Stimulated activated CD8-positive, alpha-beta memory T cell treated with anti-CD3 and anti-CD28 coated beads, Interleukin-15, amount 100 ng/mL, for 24 hours (primary cell): ENCODE measurements at places on chromosomes 6 and 20.

GRCh38 chr20:6160736-6161135 lies 37.9 kb upstream of the FERMT1 start:
- DNase-seq: no peak

GRCh38 chr20:13455713-13456112 lies 183.0 kb downstream of the TASP1 start:
- no peak for DNase-seq

DNA sequence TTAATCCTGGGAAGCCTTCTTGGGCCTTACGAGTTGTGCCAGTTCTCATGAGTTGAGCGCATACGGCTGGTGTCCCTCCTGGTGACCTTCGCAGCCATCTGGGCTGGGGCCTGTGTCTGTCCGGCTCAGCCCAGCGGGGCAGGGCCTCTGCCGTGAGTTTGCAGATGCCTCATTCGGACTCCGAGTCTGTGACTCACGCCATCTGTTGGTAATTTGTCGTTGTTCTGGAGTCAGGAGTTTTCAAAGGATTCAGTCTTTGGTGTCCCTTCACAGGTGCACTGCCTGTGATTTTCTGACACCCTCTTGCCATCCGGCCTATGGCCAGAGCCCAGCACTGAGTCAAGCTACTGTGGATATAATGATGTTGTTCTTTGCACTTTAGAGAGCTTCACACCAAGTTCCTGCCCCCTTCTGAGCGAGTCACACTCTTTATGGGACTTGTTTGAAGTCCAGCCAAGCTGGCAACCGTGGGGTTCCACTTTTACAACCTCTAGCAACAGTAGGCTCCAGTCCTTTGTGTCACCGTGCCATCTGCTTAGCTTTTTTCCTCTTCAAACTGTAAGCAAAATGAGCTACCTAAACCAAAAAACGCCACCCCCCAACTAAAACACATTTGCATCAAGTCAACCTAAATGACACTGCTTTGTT lies 175.6 kb downstream of the AIG1 start:
- no peak for DNase-seq

GRCh38 chr6:150118203-150118602 lies 24.6 kb upstream of the PPP1R14C start:
- DNase-seq: no peak

DNA sequence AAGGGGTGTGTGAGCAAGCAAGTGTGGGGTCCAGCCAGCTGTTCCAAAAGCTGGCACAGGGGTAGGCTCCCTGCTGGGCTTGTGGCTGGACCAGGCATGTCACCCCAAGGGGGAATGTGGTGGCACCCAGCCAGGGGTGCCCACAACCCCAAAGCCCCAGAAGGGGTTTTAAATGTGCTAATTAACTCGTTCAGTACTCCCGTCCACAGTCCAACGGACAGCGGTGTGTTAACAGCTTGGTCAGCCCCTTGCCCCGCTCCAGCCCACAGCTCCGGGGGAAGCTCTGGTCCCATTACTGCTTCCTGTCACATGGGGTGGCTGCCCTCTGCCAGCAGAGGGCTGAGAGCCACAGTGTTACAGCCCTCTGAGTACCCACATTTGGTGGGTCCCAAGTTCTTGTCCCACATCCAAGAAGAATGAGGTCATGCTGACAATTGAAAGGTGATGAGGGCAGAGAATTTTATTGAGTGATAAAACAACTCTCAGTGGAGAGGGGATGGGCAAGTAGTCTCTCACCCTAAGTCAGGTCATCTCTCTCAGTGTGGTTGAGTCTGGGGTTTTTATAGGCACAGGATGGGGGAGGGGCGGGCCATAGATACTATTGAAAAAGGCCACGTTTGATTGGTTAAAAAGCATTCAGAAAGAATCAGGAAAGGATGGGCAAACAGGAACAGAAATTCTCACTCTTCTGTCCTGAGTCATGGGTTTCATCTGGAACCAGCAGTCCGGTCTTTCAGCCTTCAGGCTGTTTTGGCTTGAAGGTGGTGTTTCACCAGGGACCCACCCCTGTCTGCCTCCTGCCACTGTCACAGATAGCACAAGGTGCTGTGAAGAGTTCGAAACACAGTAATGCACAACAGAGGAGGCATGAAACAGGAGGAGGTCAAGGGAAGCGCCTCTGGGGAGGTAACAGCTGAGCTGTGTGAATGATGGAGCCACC lies 238.5 kb downstream of the NFATC2 start:
- DNase-seq: no peak

- DNase-seq: no peak
These were observed 538 bp upstream of the GRM1 start for GRCh38 chr6:146028252-146028795.

GRCh38 chr6:164628302-164628931 lies 681.0 kb downstream of the C6orf118 start:
- DNase-seq: no peak

GRCh38 chr20:40942775-40943174 lies 85.8 kb upstream of the TOP1 start:
- no peak for DNase-seq

- no peak for DNase-seq
These were observed 694 bp downstream of the MRPS18B start for GRCh38 chr6:30618270-30618797.

- DNase-seq: no peak
These were observed 709 bp upstream of the ASXL1 start for GRCh38 chr20:32357375-32357868.

- no peak for DNase-seq
These were observed 158.2 kb upstream of the IMPG1 start for GRCh38 chr6:76230711-76231110.

- DNase-seq: no peak
These were observed 2.2 kb downstream of the IFNGR1 start for GRCh38 chr6:137216875-137217553.

DNA sequence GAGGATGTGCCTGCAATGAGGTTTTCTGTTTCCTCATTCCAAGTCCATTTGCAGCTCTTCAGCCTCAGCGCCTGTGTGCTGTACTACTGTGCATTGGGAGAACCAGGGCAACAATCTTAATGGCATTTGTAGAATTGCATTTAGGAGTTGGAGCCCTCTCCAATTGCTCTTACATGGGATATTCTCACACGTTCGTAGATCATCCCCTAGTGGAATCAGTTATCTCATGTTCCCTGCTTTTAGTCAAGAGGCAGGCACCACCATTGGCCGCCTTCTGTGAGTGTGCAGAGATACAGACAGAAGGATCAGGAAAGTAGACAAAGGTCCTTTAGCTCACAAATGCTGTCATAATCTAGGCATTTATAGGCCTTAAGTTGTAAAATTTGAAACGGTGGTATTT lies 84.2 kb upstream of the RGS17 start:
- DNase-seq: no peak

DNA sequence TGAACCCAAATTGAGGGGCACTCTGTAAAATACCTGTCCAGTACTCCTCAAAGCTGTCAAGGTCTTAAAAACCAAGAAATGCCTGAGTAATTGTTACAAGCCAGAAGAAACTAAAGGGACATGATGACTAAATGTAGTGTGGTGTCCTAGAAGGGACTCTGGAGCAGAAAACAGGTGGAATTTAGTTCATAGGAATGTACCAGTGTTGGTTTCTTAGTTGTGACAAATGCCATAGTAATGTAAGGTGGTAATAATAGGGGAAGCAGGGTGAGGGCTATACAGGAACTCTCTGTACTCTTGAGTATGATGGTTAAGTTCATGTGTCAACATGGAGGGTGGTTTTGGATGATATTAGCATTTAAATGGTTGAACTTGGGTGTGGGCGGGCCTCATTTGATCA lies 92.3 kb downstream of the CNBD2 start:
- DNase-seq: no peak

- no peak for DNase-seq
These were observed 10.2 kb upstream of the DEFB113 start for GRCh38 chr6:49979584-49979983.

DNA sequence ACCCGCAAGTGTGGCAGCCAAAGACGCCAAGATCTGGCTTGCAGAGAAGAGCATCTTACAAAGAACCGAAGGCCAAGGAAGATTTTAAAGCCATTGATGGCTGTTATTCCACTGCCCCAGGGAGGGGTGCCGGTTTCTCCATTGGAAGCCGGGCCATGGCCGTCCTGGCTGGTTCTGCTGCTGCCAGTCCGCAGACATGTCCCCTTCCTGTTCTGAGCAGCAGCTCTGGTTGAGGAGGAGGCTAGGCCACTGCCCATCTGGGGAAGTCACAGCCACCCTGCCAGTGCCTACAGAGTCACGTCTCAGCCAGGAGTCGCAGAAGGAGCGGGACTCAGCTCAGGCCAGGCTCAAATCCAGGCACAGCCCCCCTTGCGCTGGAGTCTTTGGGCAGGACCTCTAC lies 42.6 kb upstream of the MRGBP start:
- no peak for DNase-seq

DNA sequence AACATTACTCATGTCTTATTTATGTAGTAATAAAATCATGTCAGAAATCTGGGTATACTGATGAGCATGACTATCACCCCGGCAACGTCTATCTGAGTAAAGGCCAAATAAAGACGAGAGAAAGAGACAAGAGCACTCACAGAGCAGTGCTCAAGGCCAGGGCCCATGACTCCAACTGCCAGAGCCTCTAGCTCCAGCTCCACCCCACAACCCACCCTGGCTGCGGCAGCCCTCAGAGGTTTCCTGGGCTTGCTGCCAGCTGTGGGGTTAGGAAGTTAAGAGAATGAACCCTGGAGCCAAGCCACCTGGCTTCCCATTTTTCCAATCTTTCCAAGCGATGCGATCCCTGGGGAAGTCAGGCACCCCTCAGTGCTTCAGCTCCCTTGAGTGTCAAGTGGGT lies 92.0 kb upstream of the PAX1 start:
- DNase-seq: no peak

- no peak for DNase-seq
These were observed 50.3 kb downstream of the AIG1 start for GRCh38 chr6:143110996-143111395.

DNA sequence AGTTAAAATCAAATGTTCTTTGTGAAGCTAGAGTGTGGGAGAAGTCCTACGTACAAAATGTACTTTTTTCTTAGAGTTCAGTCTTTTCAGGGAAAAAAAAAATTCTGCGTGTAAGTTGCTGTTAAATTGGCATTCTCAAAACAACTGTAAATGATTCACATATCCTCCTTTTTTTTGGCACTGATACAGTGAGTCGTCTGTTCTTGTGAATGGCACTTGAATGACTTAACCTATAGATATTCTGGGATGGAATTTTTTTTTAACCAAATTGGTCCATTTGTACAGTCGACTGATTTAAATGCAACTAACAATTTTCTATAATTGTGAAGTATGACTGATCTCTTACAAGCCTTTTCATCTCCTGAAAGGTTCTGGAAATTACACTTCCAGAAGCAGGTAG lies 5.5 kb upstream of the JAG1 start:
- DNase-seq: no peak

DNA sequence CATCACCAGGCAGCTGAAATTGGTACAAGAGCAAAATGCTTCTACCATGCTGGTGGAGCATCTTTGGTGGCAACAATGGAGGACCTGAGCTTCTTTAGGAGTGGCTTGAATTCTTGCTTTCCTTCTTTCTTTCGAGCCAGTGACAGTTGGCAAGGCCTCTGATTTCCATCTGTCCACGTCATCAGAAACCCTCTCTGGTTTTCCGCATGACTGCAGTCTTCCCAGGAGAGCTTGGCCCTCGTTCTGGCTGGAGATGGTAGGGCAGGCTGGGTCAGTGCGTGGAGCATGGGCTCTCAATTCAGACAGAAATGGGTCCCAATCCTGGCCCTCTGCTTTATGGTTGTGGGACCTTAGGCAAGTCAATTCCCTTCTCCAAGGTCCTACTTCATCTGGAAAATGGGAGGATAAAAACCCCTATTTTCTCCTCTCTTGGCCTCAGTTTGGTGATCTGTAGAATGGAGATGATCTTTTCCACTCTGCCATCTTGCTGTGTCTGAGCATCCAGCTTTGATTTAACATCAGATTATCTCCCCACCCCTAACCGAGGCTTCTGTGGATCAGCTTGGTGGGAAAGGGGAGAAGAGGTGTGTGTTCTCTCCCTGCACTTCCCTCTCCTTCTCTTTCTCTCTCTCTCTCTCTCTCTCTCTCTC lies 3.6 kb upstream of the BPIFB1 start:
- no peak for DNase-seq
